ENCODE measurements at places on chromosomes 1 and 21.
A peak's percentile ranks its signal among the peaks of the same experiment; 100 is the strongest.

- DNase-seq: no peak
Observed at GRCh38 chr1:25437672-25438071, 7.0 kb downstream of the MACO1 start.

GRCh38 chr1:213605732-213606131 lies 382.0 kb upstream of the PROX1 start:
- DNase-seq: no peak

GRCh38 chr1:109457819-109458218 lies 8.5 kb upstream of the SYPL2 start:
- DNase-seq: no peak

DNA sequence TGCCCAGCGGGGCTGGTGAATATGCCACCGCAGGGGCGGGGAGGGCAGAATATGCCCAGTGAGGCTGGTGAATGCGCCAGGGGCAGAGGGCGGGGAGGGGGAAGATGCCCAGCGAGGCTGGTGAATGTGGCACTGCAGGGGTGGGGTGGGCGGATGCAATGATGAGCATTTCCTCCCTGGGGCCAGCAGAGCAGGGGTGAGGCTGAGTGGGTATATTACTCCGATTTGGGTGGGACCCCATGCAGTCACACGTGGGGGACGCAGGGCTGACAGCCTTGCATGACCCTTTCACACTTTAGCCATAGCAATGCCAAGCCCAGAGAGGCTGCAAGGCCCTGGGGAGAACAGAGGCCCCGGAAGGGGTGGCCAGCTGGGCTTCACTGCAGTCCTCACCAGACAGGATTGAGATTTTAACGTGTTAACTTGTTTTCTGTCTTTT lies 9.3 kb upstream of the SLX9 start:
- DNase-seq: peak; percentile 43

DNA sequence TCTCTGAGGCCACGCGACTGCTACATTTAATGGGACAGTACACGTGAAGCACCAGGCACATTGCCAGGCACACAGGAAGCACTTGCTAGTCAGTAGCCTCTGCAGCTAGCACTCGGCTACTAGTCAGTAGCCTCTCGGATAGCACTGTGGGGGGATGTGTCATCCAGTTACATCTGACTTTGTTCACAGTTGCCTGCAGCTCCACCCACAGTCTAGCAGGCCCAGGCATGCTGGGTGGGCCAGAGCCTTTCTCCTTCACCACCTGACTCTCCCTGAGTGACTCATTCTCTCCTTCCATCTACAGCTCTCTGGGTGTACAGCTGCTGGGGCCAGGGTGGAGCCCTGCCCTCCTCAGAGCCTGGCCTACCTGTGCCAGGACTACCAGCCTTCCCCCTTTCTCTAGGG lies 51.5 kb downstream of the PTPRF start:
- DNase-seq: peak; percentile 3

- no peak for DNase-seq
Observed at GRCh38 chr1:29447368-29447767, 211.0 kb downstream of the PTPRU start.

DNA sequence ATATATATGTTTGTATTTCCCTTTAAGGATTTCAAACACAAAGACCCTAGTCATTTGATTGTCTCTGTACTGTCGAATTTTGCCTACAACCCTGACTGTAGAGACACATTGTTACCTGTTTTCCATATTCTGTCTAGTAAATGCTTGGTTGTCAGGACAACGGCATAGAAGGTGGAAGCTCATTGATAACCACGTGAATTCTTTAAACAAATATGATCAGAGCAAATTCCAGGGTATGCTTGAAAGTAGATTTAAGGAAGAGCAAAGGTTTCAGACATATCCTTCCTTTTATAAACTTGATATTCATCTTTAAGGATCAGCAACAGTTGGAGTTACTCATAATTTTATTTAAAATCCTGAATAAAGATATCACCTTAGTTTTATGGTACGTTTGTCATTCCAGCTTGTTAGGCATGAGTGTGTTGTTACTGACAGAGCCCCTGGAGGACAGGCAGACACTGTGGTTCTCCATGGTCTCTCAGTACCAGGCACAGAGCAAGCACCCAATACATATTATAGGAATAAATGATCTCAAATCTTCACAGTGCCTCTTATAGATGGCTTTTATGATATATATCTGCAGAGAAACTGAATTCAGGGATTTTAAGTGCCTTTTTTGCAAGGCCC lies 203.2 kb downstream of the FGGY start:
- no peak for DNase-seq

DNA sequence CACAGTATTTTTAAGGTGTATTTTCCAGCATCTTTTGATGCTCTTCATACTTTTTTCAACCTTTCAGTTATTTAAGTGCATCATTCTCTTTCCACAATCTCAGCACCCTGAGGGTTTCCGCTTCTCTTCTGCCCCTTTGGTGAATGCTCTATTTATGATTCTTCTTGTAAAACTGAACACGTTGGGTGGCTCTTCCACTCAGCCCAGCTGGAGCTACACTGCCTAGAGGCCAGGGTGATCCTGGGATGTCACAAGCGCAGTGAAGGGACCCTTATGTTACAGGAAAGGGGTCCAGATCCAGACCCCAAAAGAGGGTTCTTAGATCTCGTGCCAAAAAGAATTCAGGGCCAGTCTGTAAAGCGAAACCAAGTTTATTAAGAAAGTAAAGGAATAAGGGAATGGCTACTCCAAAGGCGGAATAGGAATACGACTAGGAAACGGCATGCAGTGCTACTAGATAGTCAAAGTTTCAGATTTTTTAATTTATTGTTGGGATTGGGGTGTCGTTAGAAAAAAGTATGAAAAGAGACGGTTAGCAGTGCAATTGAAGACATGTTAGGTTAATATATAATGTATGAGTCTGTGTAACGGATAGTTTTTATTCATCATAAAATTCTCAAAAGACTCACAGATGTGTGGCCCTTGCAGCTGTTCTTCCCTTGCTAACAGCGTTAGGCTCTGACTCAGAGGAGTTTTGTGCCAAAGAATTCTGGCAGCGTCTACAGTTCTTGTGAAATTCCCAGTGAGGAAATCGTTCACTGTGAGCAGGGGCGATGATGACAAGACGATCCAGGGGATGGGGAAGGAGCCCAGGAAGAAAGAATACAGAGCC lies 14.4 kb upstream of the ERVH48-1 start:
- DNase-seq: no peak

GRCh38 chr1:17120962-17121837 lies 1.9 kb upstream of the PADI2 start:
- DNase-seq: no peak

- DNase-seq: no peak
Observed at GRCh38 chr1:36095760-36096405, 7.2 kb downstream of the ADPRS start.

DNA sequence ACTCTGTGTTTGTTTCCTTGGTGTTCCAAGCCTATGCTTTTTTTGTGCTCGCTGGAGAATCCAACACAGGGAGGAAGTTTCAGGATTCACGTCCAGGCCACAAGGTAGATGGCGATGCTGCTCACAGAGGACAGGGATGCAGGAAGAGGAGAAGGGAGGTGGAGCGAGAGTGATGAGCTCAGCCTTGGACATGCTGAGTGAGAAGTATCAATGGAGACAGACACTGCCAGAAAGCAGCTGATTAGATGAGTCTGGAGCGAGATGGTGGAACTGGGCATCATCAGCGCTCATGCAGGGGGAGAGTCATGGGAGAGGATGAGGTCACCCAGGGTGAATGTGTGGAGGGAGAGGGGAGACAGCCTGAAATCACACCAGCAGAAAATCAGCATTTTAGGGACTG lies 110.0 kb downstream of the GLUL start:
- no peak for DNase-seq

DNA sequence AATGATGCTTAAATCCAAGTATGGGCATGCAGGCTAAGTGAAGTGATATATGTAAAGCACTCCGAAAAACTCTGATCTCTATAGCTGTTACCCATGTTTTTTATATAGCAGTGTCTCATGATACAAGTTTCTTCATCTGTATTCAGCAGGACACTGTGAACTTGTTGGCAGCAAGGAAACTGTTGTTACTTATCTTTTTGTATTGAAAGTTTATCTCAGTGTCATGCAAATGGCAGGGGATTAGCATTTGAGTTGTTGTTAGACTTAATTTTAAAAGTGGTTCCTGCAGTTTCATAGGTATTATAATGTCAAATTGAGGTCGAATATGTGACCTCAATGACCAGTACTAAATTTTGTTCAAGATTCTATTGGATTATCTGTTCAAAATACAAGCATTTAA lies 47.9 kb downstream of the NCAM2 start:
- DNase-seq: no peak

GRCh38 chr1:55143684-55144083 lies 71.5 kb downstream of the USP24 start:
- DNase-seq: no peak

DNA sequence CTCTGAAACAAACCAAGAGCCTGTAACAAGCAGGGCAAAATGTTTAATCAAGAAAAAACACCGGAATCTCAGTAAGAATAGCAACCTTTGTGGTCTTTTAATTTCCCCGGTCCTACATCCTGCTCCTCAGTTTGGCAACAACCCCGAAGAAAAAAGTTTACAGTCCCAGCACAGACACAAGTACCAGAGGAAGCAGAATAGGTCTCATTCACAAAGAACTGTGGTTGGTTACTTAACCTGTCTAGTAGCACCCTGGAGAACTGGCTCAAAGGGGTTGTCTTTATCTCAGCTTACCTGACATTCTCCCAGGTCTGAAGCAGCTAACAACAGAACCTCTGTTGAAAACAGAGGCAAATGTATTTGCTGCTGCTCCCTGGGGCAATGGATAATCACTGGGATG lies 399.3 kb downstream of the AJAP1 start:
- DNase-seq: no peak

- DNase-seq: no peak
Observed at GRCh38 chr1:185798505-185798904, 64.3 kb downstream of the HMCN1 start.

DNA sequence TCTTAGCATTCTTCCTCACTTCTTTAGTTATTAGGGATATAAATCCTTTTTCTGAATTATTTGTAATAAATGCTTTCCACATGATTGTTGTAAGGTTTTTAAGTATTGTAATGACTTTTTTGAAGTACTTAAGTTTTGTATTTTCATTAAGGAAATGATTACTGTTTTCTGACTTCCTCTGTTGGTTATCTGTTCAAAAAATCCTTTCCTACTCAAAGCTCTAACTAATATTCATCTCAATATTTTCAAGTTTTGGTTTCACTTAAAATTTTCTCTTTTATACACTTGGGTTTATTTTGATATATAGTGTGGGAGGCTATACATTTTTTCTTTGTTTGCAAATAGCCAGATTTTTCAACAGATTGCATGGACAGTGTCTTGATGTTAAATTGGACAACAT lies 59.9 kb upstream of the NHLH2 start:
- no peak for DNase-seq

DNA sequence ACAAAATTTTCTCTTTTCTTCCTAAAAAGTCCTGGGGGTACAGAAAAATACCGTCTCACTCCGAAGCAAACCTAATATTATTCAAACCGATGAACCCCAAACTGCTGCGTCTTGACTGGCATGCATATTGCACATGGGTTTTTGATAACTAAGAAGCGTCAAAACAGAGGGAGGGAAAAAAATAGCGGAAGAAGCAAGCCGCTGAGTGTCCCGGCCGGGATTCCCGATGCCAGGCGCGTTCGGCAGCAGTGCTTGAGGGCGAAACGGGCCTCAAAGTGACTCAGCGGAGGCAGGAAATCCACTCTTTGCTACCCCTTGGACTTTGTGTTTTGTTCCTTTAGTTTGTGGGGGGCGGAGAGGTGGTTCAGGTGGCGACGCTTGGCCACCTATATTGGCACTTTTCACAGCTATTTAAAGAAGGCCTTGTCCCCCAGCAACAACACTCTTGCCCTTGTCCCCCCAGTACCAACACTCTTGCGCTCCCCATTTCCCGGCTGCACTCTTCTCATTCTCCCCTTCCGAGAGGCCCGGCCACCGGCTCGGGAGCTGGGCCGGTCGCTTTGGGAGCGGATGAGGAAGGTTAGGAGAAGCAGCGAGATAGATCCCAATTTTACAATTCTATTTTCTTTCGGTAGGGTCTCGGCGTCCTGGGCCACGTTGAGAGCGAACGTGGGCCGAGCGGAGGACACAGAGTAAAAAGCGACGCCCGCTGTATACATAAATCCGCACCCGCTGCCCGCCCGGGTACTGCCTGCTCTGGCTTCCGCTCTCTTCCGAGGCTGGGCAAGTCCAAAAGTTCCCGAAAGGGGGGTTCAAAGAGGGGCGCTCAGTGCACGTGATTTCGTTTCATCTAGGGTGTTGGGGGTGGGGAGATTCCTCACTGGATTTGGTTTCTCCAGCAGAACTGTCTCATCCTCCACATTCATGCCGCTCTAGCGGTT lies 2.5 kb downstream of the LMX1A start:
- no peak for DNase-seq

DNA sequence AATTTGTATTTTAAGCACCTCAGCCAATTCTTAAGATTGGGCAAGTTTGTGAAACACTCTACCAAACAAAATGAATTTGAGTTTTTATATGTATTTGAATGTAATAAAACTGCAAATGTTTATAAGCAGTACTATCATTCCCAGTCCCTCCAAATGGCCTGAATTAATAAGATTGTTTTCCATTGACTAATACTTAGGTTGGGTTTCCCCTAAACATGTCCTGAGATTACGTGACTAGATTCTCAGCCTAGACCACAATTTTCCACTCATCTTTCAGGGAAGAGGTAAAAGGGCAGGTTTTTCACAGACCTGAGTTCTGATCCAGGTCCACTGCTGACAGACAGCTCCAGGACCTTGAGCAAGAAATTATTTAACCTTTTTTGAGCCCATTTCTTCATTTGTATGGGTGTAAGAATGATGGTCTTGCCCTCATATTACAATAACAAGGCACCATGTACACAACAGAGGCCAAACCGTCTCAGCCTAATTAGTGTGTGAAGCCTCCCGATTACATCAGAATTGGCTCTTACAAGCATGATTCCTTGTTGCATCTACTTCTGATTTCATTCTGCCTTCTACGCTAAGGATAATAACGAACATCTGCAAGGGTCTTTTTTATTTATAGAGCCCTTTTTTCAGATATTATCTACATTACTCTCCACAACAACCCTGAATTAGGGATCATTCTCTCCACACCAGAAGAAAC lies 51.2 kb downstream of the BEND5 start:
- DNase-seq: no peak

DNA sequence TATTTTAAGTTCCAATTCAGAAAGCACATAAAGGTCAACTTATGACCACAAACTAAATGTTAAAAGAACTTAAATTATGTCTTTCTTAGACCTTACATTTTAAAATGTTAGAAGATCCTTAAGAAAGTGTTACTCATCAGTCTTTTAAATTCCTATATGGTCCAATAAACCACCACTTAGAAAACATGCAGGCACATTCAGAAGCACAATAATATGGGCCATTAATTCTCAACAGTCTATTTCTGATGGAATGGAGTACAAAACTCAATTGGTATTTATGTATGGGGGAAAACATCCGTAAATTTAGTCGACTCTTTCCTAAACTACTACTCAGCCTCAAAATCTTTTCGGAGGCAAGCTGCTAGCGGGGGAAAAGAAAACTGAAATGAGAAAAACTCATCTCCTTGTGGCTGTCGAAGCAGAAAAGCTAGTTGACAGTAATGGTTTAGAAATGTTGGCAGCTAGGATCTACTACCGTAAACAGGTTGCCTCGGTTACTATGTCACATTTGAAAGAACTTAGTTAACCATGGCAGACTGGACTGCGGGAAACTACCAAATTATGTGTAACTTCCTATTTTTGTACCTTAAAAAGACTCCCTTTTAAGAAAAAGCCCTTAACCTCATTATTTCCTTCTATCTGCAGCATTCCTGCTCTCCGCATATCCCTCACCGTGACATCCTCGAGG lies 1.0 kb downstream of the TRMT1L start:
- no peak for DNase-seq

Measured in stimulated activated CD8-positive, alpha-beta memory T cell treated with anti-CD3 and anti-CD28 coated beads, Interleukin-2, amount 100 ng/mL, for 1 hour (primary cell).